ENCODE measurements at places on chromosomes 2 and 18. TPM values are rescaled to one million over a fixed set of nuclear protein-coding genes. Genes with fewer than 3 reads are reported as not detected.

GRCh38 chr2:172878260-172878659 lies 142.6 kb downstream of the RAPGEF4 start:
- H3K4me3 ChIP-seq: no peak overlapping the region
- DNase-seq: no peak
- no peaks in the 10 kb centered on the region for H3K36me3 ChIP-seq
- no peaks in the 10 kb centered on the region for H3K27me3 ChIP-seq

DNA sequence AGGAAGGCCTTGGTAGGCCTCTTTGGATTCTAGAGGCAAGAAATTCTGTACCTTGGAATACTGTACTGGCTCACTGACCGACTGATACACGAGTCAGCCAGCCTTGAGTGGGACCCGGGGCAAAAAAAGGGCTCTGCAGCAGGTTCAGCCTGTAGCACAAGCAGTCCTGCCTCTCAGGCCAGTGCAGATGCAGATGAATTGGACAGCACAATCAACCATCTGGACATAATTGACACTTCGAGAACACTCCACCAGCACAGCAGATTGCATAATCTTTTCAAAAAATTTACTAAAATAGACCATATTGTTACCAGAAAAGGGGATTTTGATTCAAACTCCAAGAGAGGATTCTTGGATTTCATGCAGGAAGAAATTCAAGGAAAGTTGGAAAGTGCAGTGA lies 241.6 kb downstream of the RPIA start:
- DNase-seq: no peak
- H3K4me3 ChIP-seq: no peak overlapping the region
- no peak overlapping the region for H3K27ac ChIP-seq
- H3K36me3 ChIP-seq: no peaks in the 10 kb centered on the region
- H3K27me3 ChIP-seq: no peaks in the 10 kb centered on the region

DNA sequence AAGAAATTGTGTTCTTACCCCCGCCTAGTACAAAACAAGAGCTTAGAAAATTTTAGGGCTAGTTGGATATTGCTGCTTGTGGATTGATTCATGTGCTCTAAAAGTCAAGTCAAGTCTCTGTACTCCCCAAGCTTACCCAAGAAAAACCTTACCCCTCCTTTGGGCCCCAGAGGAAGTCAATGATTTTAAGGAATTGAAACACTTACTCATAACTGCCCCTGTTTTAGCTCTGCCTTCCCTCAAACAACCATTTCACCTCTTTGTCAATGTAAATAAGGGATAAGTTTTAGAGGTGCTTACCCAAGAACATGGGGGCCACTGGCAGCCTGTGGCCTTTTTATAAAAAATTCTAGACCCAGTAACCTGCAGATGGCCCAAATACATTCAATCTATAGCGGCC lies 136.6 kb upstream of the RMP24 start:
- no peak overlapping the region for H3K27ac ChIP-seq
- no peak for DNase-seq
- no peak overlapping the region for H3K4me3 ChIP-seq
- H3K4me1 ChIP-seq: no peaks in the 10 kb centered on the region
- H3K27me3 ChIP-seq: no peaks in the 10 kb centered on the region
- no peaks in the 10 kb centered on the region for H3K36me3 ChIP-seq

GRCh38 chr18:493986-494983 lies 6.2 kb downstream of the COLEC12 start:
- H3K4me1 ChIP-seq: peaks cover 30% of the 10 kb centered on the region
- H3K27ac ChIP-seq: no peak overlapping the region
- H3K4me3 ChIP-seq: no peak overlapping the region
- DNase-seq: peak; percentile 40
- H3K27me3 ChIP-seq: peaks cover 8% of the 10 kb centered on the region

- no peak for DNase-seq
- no peaks in the 10 kb centered on the region for H3K27me3 ChIP-seq
- no peak overlapping the region for H3K27ac ChIP-seq
- H3K36me3 ChIP-seq: no peaks in the 10 kb centered on the region
- no peaks in the 10 kb centered on the region for H3K4me1 ChIP-seq
Measured at GRCh38 chr2:3793249-3793648, 89.9 kb downstream of the DCDC2C start.

GRCh38 chr2:115880558-115880957 lies 1438.1 kb downstream of the DPP10 start:
- no peaks in the 10 kb centered on the region for H3K4me1 ChIP-seq
- H3K4me3 ChIP-seq: no peak overlapping the region
- H3K27me3 ChIP-seq: no peaks in the 10 kb centered on the region
- DNase-seq: no peak
- H3K36me3 ChIP-seq: no peaks in the 10 kb centered on the region

Gene SCG2
- 0.58 TPM for total RNA-seq

Data from stomach (tissue), 19 donors.